ENCODE measurements at places on chromosomes 16 and 17. TPM values are rescaled to one million over a fixed set of nuclear protein-coding genes. Genes with fewer than 3 reads are reported as not detected.

- no peaks in the 10 kb centered on the region for H3K4me1 ChIP-seq
- no peaks in the 10 kb centered on the region for H3K36me3 ChIP-seq
- no peak overlapping the region for H3K4me3 ChIP-seq
- DNase-seq = no peak
- H3K27me3 ChIP-seq = no peaks in the 10 kb centered on the region
- no peak overlapping the region for H3K27ac ChIP-seq
Observed at GRCh38 chr16:71473891-71474290, 11.8 kb upstream of the ZNF23 start.

Gene MT1X
- 293 TPM for total RNA-seq

DNA sequence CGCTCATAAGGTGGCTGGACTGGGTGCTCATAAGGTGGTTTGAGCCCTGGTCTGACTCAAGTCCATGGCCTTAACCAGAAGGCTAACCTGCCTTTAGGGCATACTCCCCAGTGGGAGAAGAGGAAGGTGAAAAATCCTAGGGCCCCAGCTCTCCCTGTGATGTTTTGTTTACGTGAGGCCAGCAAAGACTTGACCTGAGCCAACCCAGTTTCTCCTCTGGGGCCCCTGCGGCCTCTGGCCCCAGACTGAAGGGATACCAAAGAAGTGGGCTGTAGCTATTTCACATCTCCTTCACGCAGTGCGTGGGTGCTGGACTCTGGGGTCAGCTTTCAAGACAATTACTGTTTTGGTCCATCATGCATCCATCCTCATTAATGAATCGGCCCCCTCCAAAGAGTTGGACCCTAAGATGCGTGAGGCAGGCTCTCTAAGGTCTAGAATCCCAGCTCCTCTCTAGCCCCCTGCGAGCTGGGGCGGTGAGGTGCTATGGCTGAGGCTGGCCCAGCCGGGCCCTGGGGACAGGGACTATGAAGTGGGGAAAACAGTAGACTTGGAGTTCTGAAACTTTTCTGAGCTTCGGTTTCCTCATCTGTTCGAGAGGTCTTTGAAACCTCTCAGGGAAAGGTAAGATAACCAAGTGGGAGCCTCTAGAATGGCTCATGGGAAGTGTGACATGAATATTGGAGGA lies 1.5 kb downstream of the SH2B1 start:
- H3K4me1 ChIP-seq = peaks cover 20% of the 10 kb centered on the region
- no peak overlapping the region for H3K27ac ChIP-seq

GRCh38 chr17:33272438-33272837 lies 20.7 kb downstream of the ASIC2 start:
- H3K36me3 ChIP-seq = no peaks in the 10 kb centered on the region
- H3K27ac ChIP-seq = no peak overlapping the region
- DNase-seq = no peak
- no peak overlapping the region for H3K4me3 ChIP-seq
- H3K27me3 ChIP-seq = no peaks in the 10 kb centered on the region

- no peaks in the 10 kb centered on the region for H3K36me3 ChIP-seq
- H3K4me1 ChIP-seq = no peaks in the 10 kb centered on the region
- H3K27me3 ChIP-seq = no peaks in the 10 kb centered on the region
- DNase-seq = no peak
Observed at GRCh38 chr17:9272501-9273200, 251.3 kb downstream of the NTN1 start.

DNA sequence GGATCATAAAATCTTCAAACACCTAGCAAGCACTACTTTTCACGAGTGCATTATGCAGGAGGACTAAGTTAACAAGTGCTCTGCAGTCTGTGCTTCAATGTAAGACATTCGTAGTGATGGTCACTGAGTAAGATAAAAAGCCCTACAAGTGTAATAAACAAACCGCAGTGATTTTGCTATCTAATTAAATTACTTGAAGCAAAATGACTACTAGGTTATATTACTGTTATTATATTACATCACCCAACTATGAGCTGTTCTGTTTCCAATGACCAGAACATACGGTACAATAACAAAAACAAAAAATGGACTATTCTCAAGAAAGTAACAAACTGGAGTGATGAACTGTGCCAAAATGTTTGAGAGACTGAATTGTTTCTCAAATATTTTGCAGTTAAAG lies 11.2 kb downstream of the KLHL10 start:
- no peaks in the 10 kb centered on the region for H3K36me3 ChIP-seq
- H3K4me3 ChIP-seq = no peak overlapping the region
- H3K27me3 ChIP-seq = no peaks in the 10 kb centered on the region

DNA sequence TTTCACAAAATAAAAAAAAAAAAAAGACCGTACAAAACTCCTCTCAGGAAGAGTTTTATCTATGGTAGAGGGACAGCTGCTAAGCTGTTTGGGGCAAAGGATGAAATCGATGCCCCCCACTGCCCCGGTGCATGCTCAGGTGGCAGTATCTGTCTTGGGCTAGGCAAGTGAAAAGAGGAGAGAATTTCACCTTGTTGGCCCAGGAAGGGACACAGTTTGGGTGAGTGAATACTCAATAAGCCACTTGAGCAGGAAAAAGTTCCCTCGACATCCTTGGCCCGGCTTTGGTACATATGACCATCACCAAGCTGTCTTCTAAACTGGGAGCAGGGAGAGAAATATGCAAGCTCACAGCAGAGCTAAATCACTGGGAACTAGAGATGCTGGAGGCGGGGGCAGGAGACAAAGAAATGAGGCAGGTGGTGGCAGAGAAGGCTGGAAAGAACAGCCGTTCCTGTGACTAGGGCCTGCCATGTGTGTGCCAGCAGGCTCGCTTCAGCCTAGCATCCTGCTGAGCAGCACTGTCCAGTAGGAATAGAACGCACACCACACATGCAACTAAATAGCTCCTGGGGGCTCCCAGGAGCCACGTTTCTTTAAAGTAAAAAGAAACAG lies 8.2 kb upstream of the EIF1 start:
- peaks cover 18% of the 10 kb centered on the region for H3K4me1 ChIP-seq
- H3K27me3 ChIP-seq = no peaks in the 10 kb centered on the region
- no peak for DNase-seq
- no peak overlapping the region for H3K4me3 ChIP-seq
- no peaks in the 10 kb centered on the region for H3K36me3 ChIP-seq

DNA sequence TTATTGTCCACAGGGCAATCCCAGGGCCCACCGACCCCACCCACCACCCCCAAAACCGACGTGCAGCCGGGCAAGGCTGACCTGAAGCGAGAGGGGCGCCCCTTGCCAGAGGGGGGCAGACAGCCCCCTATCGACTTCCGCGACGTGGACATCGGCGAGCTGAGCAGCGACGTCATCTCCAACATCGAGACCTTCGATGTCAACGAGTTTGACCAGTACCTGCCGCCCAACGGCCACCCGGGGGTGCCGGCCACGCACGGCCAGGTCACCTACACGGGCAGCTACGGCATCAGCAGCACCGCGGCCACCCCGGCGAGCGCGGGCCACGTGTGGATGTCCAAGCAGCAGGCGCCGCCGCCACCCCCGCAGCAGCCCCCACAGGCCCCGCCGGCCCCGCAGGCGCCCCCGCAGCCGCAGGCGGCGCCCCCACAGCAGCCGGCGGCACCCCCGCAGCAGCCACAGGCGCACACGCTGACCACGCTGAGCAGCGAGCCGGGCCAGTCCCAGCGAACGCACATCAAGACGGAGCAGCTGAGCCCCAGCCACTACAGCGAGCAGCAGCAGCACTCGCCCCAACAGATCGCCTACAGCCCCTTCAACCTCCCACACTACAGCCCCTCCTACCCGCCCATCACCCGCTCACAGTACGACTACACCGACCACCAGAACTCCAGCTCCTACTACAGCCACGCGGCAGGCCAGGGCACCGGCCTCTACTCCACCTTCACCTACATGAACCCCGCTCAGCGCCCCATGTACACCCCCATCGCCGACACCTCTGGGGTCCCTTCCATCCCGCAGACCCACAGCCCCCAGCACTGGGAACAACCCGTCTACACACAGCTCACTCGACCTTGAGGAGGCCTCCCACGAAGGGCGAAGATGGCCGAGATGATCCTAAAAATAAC lies 3.0 kb downstream of the SOX9 start:
- DNase-seq = peak; percentile 69
- no peak overlapping the region for H3K27ac ChIP-seq
- H3K36me3 ChIP-seq = no peaks in the 10 kb centered on the region

Gene SMIM5
- total RNA-seq = not detected

Gene C1QTNF8
- not detected for total RNA-seq

DNA sequence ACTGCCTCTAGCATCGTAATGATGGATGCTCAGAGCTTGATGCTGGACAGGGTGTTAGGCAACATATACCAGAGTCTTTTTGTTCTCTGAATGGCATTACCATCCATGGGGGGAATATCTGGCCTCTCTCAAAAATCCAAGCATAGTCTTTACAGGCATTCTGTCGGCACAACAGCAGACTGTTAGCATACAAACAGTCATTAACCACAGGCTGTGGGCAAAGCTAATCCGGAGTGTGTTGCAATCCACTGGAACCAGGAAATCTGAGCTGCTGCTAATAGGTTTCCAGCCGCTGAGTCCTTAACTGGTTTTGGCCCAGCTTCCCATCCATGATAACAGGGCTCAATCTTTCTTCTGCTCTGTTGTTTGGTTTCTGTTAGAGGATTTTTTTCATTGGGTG lies 371.9 kb downstream of the HS3ST3B1 start:
- H3K27me3 ChIP-seq = no peaks in the 10 kb centered on the region
- H3K27ac ChIP-seq = no peak overlapping the region
- no peak for DNase-seq
- no peak overlapping the region for H3K4me3 ChIP-seq
- H3K36me3 ChIP-seq = no peaks in the 10 kb centered on the region

DNA sequence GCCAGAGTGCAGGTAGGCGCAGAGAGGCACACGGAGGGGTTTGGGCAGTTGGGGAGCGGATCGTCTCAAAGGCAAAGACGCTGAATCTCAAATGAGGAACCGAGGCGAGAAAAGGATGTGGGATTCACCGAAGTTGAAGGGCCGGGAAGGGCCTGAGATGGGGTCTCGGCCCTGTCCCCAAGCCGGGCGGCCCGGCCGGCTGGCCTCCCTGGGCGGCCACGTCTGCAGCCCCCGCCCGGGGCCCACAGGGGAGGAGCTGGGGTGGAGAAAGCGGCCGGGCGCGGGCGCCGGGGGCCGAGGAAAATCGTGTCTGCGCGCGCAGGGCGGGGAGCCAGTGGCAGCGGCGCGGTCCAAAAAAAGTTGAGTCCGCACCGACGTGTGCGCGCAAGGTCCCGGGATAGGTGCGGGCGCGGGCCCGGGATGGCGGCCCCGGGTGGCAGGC lies 458 bp downstream of the SLC12A4 start:
- no peaks in the 10 kb centered on the region for H3K36me3 ChIP-seq
- H3K27ac ChIP-seq = no peak overlapping the region
- DNase-seq = peak; percentile 54
- peaks cover 38% of the 10 kb centered on the region for H3K4me1 ChIP-seq
- no peaks in the 10 kb centered on the region for H3K27me3 ChIP-seq

- no peaks in the 10 kb centered on the region for H3K27me3 ChIP-seq
- H3K36me3 ChIP-seq = no peaks in the 10 kb centered on the region
- H3K4me1 ChIP-seq = no peaks in the 10 kb centered on the region
- H3K4me3 ChIP-seq = no peak overlapping the region
- H3K27ac ChIP-seq = no peak overlapping the region
Observed at GRCh38 chr16:82384017-82384416, 214.0 kb upstream of the MPHOSPH6 start.

Gene SCNN1B
- 1.1 TPM for total RNA-seq

- no peak for DNase-seq
- H3K4me3 ChIP-seq = no peak overlapping the region
- no peaks in the 10 kb centered on the region for H3K36me3 ChIP-seq
- H3K4me1 ChIP-seq = no peaks in the 10 kb centered on the region
- no peak overlapping the region for H3K27ac ChIP-seq
Observed at GRCh38 chr16:65195998-65196397, 74.1 kb upstream of the CDH11 start.

- H3K4me3 ChIP-seq = peak overlapping the region; percentile 66
- H3K27ac ChIP-seq = no peak overlapping the region
- peaks cover 51% of the 10 kb centered on the region for H3K27me3 ChIP-seq
Observed at GRCh38 chr17:82230609-82231311, 1.9 kb downstream of the SLC16A3 start.

DNA sequence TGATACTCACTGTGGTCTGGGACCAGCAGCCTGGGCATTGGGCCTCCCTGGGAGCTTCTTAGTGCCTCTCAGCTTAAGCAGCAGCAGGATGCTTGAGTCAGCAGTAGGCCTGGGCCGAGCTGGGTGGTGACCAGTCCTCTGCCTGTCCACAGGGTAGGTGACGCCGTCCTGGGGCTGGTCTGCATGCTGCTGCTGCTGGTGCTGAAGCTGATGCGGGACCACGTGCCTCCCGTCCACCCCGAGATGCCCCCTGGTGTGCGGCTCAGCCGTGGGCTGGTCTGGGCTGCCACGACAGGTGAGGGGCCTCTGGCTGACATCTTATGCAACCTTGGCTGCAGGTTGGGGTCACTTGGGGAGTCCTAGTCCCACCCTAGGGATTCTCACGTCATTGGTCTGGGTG lies 7.4 kb downstream of the SLC26A11 start:
- H3K27ac ChIP-seq = no peak overlapping the region
- DNase-seq = no peak
- H3K36me3 ChIP-seq = peaks cover 6% of the 10 kb centered on the region
- H3K4me3 ChIP-seq = no peak overlapping the region
- no peaks in the 10 kb centered on the region for H3K27me3 ChIP-seq
- peaks cover 7% of the 10 kb centered on the region for H3K4me1 ChIP-seq

GRCh38 chr16:85375282-85375681 lies 237.8 kb upstream of the GSE1 start:
- no peak overlapping the region for H3K4me3 ChIP-seq
- DNase-seq = no peak
- H3K4me1 ChIP-seq = no peaks in the 10 kb centered on the region
- H3K27me3 ChIP-seq = no peaks in the 10 kb centered on the region
- no peaks in the 10 kb centered on the region for H3K36me3 ChIP-seq
- H3K27ac ChIP-seq = no peak overlapping the region

Gene ZFHX3
- 1.0 TPM for total RNA-seq

DNA sequence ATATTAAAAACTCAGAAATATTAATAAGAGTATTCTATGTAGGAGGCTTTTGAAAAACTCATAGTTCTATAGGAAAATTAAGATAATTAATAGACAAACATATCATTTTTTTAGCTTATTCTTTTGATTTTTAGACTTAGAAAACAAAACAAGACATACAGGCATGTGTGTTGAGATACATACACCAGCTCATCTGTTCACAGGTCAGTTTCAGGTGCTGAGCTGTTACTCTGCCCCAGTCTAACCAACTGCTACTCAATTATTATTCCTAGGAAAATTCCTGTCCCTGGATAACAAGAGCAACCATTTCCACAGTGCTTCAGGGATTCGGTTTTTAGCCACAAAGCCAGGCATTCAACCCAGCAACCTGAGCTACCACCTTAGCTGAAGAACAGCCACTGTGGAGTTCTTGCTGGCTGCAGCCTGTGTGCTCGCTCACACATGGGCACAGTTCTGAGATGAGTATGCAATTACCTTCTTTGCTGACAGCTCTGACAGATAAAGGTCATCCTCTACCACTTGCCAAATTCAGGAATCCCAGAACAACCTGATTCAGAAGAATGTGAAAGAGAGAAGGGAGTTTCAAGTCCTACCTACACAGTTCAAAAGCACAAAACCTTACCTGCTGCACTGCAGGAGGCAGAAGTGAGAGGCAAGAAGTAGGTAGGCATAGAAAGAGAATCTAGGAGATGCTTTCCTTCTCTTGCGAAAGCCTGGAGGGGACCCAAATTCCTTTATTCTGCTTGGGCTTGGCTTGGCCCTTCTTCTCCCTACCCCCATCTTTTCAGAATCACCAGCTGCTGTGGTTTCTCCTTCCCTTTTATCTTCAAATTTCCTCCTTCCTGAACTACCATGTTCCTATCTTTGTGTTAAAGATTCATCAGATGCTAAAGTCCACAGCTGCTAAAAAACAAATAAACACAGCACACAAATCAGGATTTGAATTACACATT lies 62.7 kb downstream of the TEX2 start:
- H3K4me1 ChIP-seq = peaks cover 37% of the 10 kb centered on the region
- no peak overlapping the region for H3K27ac ChIP-seq
- no peaks in the 10 kb centered on the region for H3K36me3 ChIP-seq
- H3K27me3 ChIP-seq = no peaks in the 10 kb centered on the region

All from GM23338 (cell line).